IMR-90 (cell line): ENCODE measurements at places on chromosomes 5 and 9.

DNA sequence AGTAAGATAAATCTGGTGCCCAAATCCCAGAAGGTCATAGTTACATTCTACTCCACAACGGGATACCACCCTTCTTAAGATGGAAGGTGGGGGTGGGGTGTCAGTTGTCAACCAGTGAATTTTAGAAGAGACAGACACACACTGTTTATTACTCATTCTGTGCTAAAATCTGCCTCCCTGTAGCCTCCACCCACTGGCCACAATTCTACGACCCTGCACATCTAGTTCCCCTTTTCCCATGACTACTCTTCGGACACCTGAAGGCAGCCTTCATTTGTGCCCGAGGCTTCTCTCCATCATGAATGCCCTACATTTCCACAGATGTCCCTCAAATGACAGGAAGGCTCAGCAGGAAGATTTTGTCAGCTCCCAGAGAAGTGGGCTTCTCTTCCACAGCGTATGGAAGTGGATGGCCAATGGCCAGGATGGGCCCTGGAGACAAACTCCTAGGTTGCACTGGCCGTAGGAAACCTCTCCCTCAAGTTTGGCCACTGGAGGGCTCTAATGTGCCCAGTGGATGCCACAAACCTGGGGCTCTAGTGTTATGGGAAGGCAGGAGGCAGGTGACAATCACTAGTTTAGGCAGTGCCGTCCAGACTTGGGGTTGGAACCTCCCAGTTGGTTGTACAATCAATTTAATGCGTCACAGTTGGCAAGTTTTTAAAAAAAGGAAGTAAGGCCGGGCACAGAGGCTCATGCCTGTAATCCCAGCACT, 46.6 kb downstream of the PTPN3 start:
- no peak overlapping the region for H3K4me3 ChIP-seq
- peaks cover 8% of the 10 kb centered on the region; the same call in 1 of the 2 replicates for H3K4me1 ChIP-seq
- DNase-seq = no peak
- no peak overlapping the region for H3K27ac ChIP-seq
- H3K36me3 ChIP-seq = no peaks in the 10 kb centered on the region
- no peaks in the 10 kb centered on the region; the same call in none of the 2 replicates for H3K27me3 ChIP-seq

- no peaks in the 10 kb centered on the region for H3K4me1 ChIP-seq
- H3K27ac ChIP-seq = no peak overlapping the region
- peaks cover 7% of the 10 kb centered on the region; the same call in 1 of the 2 replicates for H3K27me3 ChIP-seq
- no peak overlapping the region; the same call in 1 of the 2 replicates for H3K4me3 ChIP-seq
Observed at GRCh38 chr9:89495824-89496560, 1.9 kb downstream of the SEMA4D start.

DNA sequence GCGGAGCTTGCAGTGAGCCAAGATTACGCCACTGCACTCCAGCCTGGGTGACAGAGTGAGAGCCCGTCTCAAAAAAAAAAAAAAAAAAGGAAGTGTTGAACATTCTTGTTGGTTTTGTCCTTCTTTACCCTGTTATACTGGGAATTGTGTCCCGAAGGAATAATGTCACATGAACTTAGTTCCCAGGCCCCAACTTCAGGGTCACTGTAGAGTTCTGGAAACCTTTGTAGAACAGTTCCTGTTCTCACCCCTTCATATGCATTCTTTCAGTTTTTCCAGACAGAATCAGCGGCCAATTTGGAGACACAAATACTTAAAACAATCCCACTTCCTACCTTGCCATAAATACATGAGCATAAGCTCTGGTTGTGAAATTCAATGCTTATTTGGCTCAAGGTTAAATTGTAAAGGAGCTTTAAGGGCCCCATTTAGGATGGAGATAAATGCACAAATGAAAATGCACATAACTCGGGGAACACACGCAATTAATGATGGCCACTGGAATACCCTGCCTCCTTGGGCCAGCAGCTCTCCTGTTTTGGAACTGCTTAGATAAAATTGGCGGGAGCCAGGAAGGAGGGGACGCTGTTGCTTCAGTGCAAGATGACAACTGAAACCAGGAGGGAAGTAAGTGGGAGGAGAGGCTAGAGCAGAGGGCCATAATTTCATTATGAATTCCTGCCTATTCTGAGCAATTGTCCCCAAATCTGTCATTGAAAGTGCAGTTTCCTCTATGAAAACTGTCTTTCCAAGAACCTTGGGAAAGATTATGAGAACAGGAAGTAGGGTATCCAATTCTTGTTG, 153.7 kb downstream of the FGF1 start:
- H3K4me3 ChIP-seq = no peak overlapping the region
- H3K4me1 ChIP-seq = peaks cover 4% of the 10 kb centered on the region
- DNase-seq = no peak
- no peaks in the 10 kb centered on the region for H3K36me3 ChIP-seq
- no peak overlapping the region for H3K27ac ChIP-seq

GRCh38 chr9:78566521-78566920, 269.6 kb downstream of the PSAT1 start:
- H3K4me1 ChIP-seq = peaks cover 9% of the 10 kb centered on the region; the same call in 1 of the 2 replicates
- no peak overlapping the region for H3K4me3 ChIP-seq
- H3K27me3 ChIP-seq = no peaks in the 10 kb centered on the region
- H3K36me3 ChIP-seq = no peaks in the 10 kb centered on the region
- no peak for DNase-seq
